T-cell (primary cell): ENCODE measurements at places on chromosomes 5 and 9. TPM values are rescaled to one million over a fixed set of nuclear protein-coding genes. Genes with fewer than 3 reads are reported as not detected.

GRCh38 chr9:2771087-2771486 is 53.8 kb downstream of the KCNV2 start:
- H3K4me3 ChIP-seq: no peak overlapping the region
- H3K4me1 ChIP-seq: no peaks in the 10 kb centered on the region
- no peak for DNase-seq
- no peaks in the 10 kb centered on the region for H3K27me3 ChIP-seq
- H3K36me3 ChIP-seq: peaks cover 35% of the 10 kb centered on the region
- H3K27ac ChIP-seq: no peak overlapping the region

DNA sequence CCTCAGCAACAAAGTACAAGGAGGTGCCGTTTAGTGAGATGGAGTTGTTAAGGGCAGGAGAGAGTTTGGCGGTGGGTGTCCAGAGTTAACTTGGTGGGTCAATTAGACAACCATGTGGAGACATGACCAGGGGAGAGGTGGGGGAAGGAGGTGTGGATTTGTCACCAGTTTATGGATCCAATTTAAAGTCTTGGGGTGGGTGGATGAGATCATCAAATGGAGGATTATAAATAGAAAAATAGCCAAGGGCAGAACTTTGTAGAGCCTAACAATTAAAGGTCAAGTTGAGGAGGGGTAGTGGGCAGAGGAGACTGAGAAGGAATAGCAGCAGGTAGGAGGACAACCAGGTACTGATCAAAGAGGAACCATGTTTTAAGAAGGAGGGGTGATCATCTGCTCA is 108.7 kb upstream of the IL12B start:
- H3K4me3 ChIP-seq: no peak overlapping the region
- no peaks in the 10 kb centered on the region for H3K27me3 ChIP-seq
- H3K4me1 ChIP-seq: no peaks in the 10 kb centered on the region
- DNase-seq: no peak
- no peaks in the 10 kb centered on the region for H3K36me3 ChIP-seq

Gene PPIC
- total RNA-seq: not detected

Gene LHX6
- not detected for total RNA-seq

Gene SPINK4
- total RNA-seq: not detected

Gene CDKN2A
- total RNA-seq: 9.3 TPM

DNA sequence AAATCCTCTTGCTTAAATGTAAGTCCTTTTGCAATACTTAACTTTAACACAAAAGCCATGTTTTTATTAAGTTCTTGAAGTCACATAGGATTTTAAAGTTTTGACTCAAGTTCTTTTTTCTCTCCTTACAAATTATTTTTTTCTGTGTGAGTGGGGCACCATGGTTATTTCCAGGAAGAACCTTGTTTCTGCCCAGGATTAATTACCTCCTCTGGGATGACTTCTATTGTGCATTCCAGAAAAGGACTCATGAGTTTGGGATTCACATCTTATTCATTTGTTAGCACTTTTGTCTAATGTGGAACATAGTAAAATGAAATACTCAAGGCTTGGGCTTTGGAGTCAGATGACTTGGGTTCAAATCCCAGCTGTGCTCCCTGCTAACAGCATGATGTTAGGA is 421.4 kb upstream of the WWC1 start:
- H3K27me3 ChIP-seq: no peaks in the 10 kb centered on the region
- H3K36me3 ChIP-seq: no peaks in the 10 kb centered on the region
- no peaks in the 10 kb centered on the region for H3K4me1 ChIP-seq

Gene PCDHA4
- not detected for total RNA-seq

DNA sequence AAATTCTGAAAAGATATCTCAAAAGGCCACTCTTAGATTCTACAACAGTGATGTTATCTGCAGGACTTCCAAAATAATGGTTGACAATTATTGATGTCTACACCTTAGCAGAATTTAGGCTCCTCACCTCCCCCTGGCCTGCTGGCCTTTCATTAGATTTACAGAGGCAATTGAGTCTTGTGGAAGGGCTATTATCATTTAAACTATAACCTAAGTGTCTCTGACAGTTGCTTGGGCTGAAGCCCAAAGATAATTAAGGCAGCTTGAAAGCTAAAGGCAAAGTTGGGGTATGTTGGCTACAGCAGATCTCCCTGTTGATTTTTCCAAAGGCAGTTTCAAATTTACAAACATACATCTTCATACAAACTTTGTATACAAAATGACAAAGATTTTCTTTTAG is 912.3 kb downstream of the TAF11L14 start:
- no peaks in the 10 kb centered on the region for H3K27me3 ChIP-seq
- no peak overlapping the region for H3K4me3 ChIP-seq
- no peak for DNase-seq

- no peak overlapping the region for H3K27ac ChIP-seq
- peaks cover 3% of the 10 kb centered on the region for H3K4me1 ChIP-seq
- H3K27me3 ChIP-seq: no peaks in the 10 kb centered on the region
These were observed 23.2 kb upstream of the PSAT1 start for GRCh38 chr9:78273761-78274160.

- H3K27me3 ChIP-seq: no peaks in the 10 kb centered on the region
- no peak overlapping the region for H3K27ac ChIP-seq
- no peak for DNase-seq
- no peaks in the 10 kb centered on the region for H3K36me3 ChIP-seq
- no peak overlapping the region for H3K4me3 ChIP-seq
These were observed 75.9 kb downstream of the TENT4A start for GRCh38 chr5:6788956-6789649.

Gene PTPN3
- total RNA-seq: 0.09 TPM

Gene CD180
- 1.3 TPM for total RNA-seq

Gene SIT1
- total RNA-seq: 57.1 TPM

Gene ZNF454
- not detected for total RNA-seq

- DNase-seq: no peak
- H3K27me3 ChIP-seq: no peaks in the 10 kb centered on the region
- no peaks in the 10 kb centered on the region for H3K4me1 ChIP-seq
- H3K27ac ChIP-seq: no peak overlapping the region
These were observed 169.6 kb downstream of the ADCY2 start for GRCh38 chr5:7565559-7565958.

- no peaks in the 10 kb centered on the region for H3K27me3 ChIP-seq
- DNase-seq: no peak
- H3K36me3 ChIP-seq: no peaks in the 10 kb centered on the region
- H3K4me3 ChIP-seq: no peak overlapping the region
These were observed 181.3 kb upstream of the ST8SIA4 start for GRCh38 chr5:101084353-101084752.

DNA sequence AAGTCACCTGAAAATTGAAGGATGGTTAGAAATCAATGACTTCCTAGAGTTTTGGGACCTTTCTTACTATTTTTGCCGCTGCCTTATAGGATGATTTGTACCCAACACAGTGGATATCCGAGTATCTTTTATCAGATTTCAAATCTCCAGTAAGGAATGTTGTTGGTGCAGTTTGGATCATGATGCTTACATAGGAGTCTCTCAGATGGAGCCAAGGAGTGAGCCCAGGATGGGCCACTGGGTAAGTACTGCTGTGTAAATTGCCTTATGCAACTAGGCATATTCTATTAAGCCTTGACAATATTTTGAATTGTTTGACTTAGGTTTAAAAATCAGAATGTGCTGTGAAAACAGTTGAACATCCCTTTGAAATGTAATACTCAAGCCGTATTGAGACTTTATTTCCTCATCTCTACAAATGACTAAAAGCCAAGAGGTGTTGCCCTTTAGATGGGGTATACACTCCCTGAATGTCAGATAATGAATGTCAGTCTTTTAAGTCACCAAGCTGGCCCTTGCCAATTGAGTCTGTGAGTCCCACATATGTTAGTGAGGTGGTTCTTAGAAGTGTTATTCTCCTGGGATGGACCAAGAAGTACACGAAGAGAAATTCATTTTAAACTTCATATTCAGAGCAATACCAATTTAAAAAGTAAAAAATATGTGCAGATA is 271.8 kb upstream of the CTNND2 start:
- no peak overlapping the region for H3K4me3 ChIP-seq
- H3K36me3 ChIP-seq: no peaks in the 10 kb centered on the region
- DNase-seq: no peak
- no peaks in the 10 kb centered on the region for H3K27me3 ChIP-seq

DNA sequence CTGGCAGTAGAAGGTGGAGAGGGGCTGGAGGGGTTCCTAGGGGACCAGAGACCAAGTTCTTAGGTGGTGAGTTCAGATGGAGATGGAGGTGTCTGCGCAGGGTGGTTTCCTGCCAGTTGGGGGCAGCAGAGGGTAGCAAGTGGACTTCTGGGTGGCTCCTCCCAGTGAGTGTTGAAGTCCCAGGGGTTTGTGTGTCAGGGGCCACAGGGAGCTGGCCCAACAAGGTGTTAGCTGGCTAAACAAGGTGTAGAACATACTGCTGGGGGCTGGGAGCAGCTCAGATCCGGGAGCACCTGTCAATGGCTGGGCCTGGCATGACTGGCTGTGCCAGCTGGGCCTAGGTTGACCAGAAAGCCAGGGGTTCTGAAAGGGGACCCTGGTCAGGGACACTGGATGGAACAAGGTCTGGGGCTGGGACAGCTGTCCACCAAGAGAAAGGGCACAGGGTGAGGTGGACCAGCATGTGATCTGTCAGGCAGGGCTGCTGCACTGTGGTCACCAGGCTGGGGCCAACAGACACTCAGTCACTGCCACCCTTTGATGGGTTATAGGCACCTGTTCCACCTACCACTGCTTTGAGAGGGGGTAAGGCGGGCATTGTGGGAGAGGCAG is 35.6 kb downstream of the DAB2IP start:
- DNase-seq: no peak
- H3K4me3 ChIP-seq: no peak overlapping the region
- no peaks in the 10 kb centered on the region for H3K4me1 ChIP-seq
- H3K36me3 ChIP-seq: no peaks in the 10 kb centered on the region

Gene SLC36A2
- total RNA-seq: not detected

Gene FOXI1
- not detected for total RNA-seq

DNA sequence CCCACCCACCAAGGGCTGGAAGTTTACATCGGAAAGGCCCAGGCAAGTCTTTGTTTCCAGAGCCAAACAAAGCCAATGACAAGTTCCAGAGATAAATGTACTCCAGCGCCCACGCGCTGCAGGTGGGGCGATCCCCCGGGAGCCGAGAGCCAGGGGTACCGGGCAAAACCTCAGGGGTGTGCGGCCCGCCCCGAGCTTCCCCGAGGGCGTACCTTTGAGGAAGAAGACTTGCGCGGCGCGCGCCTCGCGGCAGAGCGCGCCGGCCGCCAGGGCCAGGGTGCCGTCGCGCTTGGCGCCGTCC is 671 bp downstream of the DUSP1 start:
- H3K4me1 ChIP-seq: peaks cover 8% of the 10 kb centered on the region
- no peak for DNase-seq
- peaks cover 25% of the 10 kb centered on the region for H3K36me3 ChIP-seq
- peak overlapping the region; percentile 98 for H3K27ac ChIP-seq

- no peak for DNase-seq
- peaks cover 56% of the 10 kb centered on the region for H3K36me3 ChIP-seq
- H3K4me3 ChIP-seq: no peak overlapping the region
- no peaks in the 10 kb centered on the region for H3K4me1 ChIP-seq
- no peak overlapping the region for H3K27ac ChIP-seq
These were observed 25.0 kb downstream of the SGTB start for GRCh38 chr5:65696892-65697291.

DNA sequence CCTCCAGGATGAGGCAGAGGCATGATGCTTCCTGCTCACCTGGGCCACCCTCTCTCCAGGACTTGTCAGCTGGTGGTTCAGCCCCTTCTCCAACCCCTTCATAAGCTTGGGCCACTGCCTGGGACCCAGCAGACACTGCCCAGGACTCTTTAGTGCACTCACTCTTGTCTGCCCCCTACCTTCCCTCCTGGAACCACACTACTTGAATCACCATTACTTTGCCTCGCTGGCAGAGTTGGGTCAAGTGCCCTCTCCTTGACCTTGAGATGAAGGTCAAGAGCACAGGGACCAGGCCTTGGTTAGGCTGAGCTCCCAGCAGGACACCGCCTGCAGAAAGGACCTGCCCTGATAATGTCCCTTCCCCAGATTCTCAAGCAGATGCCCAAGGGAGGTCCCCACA is 8.5 kb upstream of the ENDOG start:
- H3K27ac ChIP-seq: no peak overlapping the region
- no peaks in the 10 kb centered on the region for H3K4me1 ChIP-seq
- H3K36me3 ChIP-seq: peaks cover 30% of the 10 kb centered on the region
- DNase-seq: no peak
- H3K4me3 ChIP-seq: no peak overlapping the region

Gene ZDHHC11
- 38.0 TPM for total RNA-seq

GRCh38 chr9:123337971-123338370 is 18.0 kb upstream of the CRB2 start:
- no peak overlapping the region for H3K4me3 ChIP-seq
- no peak for DNase-seq
- H3K36me3 ChIP-seq: no peaks in the 10 kb centered on the region
- H3K27ac ChIP-seq: no peak overlapping the region

DNA sequence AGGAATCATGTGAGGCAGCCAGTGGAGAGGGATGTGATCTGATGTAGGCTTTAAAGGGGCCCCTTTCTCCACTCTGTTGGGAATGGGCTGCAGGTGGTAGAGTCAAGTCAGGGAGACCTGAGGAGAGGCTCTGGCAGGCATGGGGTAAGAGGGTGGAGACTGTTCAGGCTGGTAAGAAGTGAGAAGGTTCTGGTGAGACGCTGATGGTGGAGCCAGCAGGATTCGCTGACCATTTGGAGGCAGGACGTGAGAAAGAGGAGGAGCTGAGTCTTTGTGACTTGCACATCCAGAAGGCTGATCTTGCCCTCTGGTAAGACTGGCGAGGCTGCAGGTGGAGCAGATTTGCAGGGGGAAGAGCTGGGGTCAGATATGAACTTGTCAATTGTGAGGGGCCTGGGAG is 248.0 kb downstream of the NSG2 start:
- DNase-seq: no peak
- no peak overlapping the region for H3K27ac ChIP-seq
- H3K27me3 ChIP-seq: peaks cover 2% of the 10 kb centered on the region
- H3K36me3 ChIP-seq: no peaks in the 10 kb centered on the region
- H3K4me3 ChIP-seq: no peak overlapping the region

Gene PDE8B
- 0.15 TPM for total RNA-seq

GRCh38 chr9:136089697-136090045 is 5.4 kb downstream of the NACC2 start:
- no peak overlapping the region for H3K4me3 ChIP-seq
- H3K4me1 ChIP-seq: no peaks in the 10 kb centered on the region
- H3K27ac ChIP-seq: no peak overlapping the region
- no peak for DNase-seq
- H3K27me3 ChIP-seq: no peaks in the 10 kb centered on the region

- no peaks in the 10 kb centered on the region for H3K27me3 ChIP-seq
- H3K36me3 ChIP-seq: no peaks in the 10 kb centered on the region
- H3K4me1 ChIP-seq: peaks cover 22% of the 10 kb centered on the region
- DNase-seq: peak; percentile 66
These were observed 480 bp downstream of the LMNB1 start for GRCh38 chr5:126777257-126777974.

DNA sequence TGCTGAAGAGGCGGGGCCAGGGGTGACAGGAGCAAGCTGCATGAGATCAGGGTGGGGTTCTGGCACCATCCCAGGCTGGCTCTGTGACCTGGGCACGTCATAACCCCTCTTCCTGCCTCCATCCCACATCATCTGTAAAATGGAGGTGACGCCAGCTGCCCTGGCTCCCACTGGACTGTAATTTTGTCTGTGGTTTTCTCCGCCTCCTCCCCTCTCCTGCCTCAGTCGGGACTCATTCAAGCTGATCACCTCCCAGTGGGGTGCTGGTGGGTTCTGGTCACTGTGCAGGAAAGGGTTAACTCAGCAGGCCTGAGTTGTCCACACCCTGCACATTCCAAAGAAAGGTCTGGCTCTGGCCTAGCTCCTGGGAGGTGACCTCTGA is 128.2 kb downstream of the RXRA start:
- H3K27me3 ChIP-seq: peaks cover under 1% of the 10 kb centered on the region
- peaks cover 34% of the 10 kb centered on the region for H3K4me1 ChIP-seq
- no peak overlapping the region for H3K27ac ChIP-seq
- no peak for DNase-seq
- no peaks in the 10 kb centered on the region for H3K36me3 ChIP-seq
- no peak overlapping the region for H3K4me3 ChIP-seq
